ENCODE measurements at places on chromosomes 3 and 15.
A peak's percentile ranks its signal among the peaks of the same experiment; 100 is the strongest.

- DNase-seq, result no peak
Measured at GRCh38 chr3:89049119-89049518, 58.3 kb upstream of the EPHA3 start.

DNA sequence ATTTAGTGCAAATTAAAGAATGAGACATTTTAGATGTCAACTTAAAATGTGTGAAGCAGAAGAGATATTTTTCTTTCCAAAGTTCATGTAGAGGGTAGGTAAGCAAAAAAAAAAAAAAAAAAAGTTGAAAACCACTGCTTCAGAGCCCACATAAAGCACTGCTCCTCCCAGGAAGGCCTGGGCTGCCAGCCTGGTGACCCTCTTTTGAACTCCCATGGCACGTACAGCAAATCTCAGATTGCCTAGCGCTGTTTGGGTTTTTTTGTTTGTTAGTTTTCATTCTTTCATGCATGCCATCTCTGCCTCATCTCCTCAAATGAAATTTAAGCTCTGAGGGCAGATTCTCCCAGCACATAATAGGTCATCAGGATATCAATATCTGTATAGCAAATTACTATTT lies 120.1 kb downstream of the SRGAP3 start:
- no peak for DNase-seq

- no peak for DNase-seq
Measured at GRCh38 chr3:84772841-84773240, 185.9 kb upstream of the CADM2 start.

GRCh38 chr3:44825264-44825925 lies 36.3 kb upstream of the TMEM42 start:
- no peak for DNase-seq

- DNase-seq, result peak; percentile 77
Measured at GRCh38 chr3:45154641-45155147, 8.5 kb upstream of the CDCP1 start.

DNA sequence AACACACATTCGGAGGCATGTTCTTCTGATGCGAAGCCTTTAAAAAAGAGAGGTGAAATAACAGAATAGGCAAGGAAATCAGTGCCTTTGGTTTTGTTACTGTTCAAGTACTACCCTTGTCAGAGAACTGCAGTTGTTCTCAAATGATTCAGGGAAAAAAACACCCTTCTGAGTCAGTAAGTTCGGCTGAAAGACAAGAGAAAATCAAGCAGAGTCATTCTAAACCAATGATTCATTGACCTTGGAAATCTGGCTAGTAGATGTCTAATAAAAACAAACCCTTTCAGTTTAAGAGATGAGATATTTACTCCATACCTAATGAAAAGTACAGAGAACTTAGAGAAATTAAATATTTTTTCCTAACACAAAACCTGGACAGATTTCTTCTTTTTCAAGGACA lies 72.7 kb upstream of the ABI3BP start:
- DNase-seq, result no peak

- DNase-seq, result no peak
Measured at GRCh38 chr3:161745741-161746140, 249.1 kb downstream of the OTOL1 start.

Data from lower leg skin (tissue), 4 donors.